CD4-positive, alpha-beta T cell treated with Interleukin-21 for 1 hour (primary cell): ENCODE measurements at places on chromosomes 7 and 10.

DNA sequence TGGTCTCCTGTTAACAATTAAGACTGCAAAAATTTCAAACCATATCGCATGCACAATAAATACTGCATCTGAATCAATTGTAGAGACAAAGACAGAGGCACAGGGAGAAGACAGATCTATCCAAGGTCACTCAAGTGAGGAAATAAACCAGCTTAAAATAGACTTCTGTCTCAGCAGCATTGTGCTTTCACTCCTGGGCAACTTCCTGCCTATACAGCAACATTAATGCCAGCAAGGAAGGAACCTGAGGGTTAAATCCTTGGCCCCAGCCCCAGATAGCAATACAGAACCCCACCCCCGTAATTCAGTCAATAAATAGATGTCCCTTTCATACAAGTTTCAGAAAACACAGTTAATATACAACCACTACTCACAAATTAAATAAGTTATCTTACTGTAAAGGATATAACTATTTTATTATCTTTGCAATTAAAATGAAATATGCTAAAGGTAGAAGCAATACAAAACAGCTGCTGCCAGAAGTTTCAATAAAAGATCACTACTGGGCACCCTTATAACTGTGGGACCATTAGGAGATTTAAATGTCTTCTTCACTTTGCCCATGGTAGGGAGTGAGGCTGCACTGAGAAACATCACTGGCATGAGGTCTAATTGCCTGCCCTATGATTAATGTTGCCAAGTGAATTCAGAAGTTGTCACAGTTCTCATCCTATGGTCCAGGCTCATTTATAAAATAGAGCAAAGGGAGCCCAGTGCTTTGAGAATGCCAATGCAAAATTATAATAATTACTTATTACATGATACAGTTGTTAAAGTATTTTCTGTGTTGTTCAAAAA is 49.4 kb downstream of the CAV1 start:
- DNase-seq: no peak

- no peak for DNase-seq
These were observed 233.4 kb downstream of the GPR37 start for GRCh38 chr7:124532166-124532565.

- DNase-seq: no peak
These were observed 209.4 kb upstream of the FOXK1 start for GRCh38 chr7:4472728-4473127.

DNA sequence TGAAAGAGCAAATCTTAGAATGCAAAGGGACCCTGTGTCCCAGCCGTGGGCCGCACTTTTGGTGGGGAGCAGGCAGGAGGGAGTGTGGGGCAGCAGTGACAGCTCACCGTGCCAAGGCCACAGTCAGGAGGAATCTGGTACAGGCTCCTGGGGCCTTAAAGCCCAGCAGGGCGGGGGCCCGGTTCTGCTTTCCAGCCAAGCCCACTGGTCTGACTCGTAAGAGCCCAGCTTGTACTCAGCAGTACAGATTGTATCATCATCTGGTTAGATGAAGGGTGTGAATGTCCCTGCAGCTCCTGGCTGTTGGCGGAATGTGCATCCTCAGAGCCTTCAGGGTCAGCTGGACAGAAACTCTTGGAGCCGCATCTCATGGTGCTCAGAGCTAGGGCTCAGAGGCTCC is 30.5 kb upstream of the TRIM8 start:
- no peak for DNase-seq

- no peak for DNase-seq
These were observed 82.8 kb downstream of the MKI67 start for GRCh38 chr10:128043259-128044045.

- DNase-seq: no peak
These were observed 638 bp downstream of the METTL27 start for GRCh38 chr7:73841689-73842066.

DNA sequence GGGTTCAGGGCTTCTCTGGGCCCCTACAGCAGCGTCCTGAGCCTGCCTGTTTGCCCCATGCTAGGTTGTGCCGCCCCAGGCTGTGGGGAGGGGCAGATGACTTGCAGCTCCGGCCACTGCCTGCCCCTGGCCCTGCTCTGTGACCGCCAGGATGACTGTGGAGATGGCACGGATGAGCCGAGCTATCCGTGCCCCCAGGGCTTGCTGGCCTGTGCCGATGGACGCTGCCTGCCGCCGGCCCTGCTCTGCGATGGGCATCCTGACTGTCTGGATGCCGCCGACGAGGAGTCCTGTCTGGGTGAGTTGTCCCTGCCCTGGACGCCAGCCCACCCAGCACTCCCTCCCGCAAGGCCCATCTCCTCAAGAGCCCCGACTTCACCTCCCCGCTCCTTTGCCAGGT is 15.7 kb upstream of the ZNF467 start:
- DNase-seq: no peak

DNA sequence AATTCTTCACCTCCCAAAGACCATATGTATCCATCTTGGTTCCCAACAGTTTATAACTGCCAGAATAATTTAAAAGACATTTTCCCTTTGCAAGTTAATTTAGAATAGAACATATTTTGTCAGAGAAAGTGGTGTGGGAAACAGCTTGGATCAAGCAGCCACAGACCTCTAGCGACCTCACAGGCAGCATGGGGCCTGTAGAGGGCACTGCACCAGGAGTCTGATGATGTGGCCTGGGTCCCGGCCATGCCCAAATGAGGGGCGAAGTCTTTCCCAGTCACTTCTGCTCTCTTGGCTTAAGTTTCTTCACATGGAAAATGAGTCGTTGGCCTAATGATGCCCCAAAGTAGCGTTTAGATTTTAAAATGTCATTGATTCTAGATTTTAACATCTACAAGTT is 243.2 kb downstream of the SDK1 start:
- no peak for DNase-seq

GRCh38 chr7:132029369-132030085 is 473.1 kb upstream of the PODXL start:
- no peak for DNase-seq

- no peak for DNase-seq
These were observed 50.3 kb downstream of the PALD1 start for GRCh38 chr10:70528741-70529362.

- no peak for DNase-seq
These were observed 7.7 kb downstream of the MMD2 start for GRCh38 chr7:4951304-4951703.

DNA sequence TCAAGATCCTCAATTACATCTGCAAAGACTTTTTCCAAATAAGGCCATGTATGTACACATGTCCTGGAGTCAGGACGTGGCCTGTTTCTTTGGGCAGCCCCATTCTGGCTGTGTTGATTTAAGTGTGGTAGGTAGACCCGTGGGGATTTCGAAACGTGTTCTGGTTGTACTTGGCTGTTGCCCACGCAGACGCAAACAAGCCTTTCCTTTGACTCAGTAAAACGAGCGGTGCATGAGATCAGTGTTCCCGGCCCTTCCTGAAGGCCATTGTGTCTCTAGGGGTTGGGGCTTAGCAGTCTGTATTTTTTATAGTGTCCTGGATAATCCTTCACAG is 64.8 kb upstream of the DNAJB6 start:
- DNase-seq: no peak

DNA sequence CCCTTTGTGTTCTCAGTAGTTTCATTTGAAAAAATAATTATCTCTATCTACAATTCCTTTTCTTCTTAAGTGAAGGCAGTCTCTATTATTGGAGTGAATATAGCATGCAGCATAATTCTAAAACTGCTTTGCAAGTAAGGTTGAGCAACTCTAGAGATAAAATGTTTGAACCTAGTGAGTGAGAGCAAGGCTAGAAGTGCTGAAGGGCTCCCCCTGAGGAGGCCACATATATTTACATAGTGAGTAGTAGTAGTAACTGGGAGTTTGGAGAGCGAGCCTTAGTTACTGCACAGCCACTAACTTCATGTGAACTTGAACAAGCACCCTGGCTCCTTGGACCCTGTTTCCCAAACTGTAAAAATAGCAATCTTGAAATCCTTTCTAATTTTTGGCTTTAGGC is 141.5 kb upstream of the DKK1 start:
- no peak for DNase-seq
